ENCODE measurements at places on chromosomes 6 and 20.
A peak's percentile ranks its signal among the peaks of the same experiment; 100 is the strongest.

DNA sequence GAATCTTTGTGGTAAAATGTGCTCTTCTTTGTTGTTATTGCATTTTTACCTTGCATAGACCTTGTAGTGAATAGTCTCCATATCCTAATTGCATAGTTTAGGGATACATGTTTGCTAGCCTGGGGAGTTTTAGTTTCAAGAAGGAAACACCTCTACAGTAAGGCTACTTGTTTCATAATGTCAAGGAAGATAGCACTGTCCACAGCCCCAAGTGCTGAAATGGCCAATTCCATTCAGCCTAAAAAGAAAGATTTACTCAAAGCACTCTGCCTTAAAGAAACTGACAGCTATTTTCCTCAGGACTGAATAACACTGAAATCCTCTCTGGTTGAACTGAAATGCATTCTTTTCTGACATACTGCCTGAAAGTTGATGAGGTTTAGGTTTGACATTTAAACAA is 2.6 kb downstream of the HCRTR2 start:
- DNase-seq: no peak

DNA sequence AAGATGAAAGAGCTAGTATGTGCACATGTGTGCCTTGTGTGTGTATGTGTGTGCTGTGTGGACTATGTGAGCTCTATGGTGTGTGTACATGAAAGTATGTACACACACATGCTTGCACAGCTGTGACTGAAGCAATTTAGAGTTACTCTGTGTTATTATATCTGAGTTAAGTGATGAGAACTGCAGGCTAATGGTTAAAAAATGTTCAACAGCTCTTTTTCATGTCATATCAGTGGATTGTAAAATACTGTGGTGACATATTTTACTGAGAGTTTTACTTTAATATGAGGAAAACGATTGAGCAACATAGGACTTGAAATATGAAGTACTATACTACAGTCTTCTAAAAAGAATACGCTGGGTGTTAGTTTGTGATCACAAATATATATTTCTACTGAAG is 195.7 kb upstream of the KCNK16 start:
- DNase-seq: no peak

GRCh38 chr6:165926378-165926777 is 241.3 kb downstream of the TBXT start:
- DNase-seq: no peak

- DNase-seq: no peak
Measured at GRCh38 chr6:28811873-28812272, 111.9 kb downstream of the TRIM27 start.

DNA sequence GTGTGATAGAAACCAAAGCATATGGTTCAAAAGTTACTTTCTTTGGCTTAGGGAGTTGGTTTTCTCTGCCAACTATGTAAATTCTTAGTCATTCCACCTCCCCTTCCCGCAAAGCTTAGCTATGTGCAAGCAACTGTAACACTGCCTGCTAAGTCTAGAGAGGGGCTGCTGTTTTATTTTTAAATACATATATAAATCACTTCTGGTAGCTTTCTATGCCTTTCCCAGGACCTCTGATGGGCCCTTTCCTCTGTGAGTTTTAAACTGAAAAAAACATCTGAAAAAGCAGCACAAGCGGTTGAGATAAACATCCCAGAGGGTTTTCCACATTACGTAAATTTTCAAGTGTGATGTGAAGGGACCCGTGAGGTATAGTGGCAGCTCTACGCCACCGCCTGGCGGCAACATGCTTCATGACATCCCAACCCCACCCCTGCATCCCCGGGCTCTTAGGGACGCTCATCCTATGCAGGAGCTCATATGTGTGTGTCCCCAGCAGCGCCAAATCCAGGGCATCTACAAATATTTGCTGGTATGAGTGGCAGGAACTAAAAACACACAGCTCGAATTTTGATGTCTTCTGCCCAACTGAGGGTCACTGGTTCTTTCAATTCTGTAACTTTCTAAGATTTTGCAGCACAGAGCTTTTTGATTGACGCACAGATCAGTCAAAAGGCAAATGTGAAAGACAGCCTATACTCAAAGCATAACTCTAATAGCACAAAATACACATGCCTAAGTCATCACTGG is 12.7 kb downstream of the SAYSD1 start:
- DNase-seq: peak; percentile 16

GRCh38 chr20:49804364-49804763 is 8.3 kb upstream of the SLC9A8 start:
- no peak for DNase-seq

DNA sequence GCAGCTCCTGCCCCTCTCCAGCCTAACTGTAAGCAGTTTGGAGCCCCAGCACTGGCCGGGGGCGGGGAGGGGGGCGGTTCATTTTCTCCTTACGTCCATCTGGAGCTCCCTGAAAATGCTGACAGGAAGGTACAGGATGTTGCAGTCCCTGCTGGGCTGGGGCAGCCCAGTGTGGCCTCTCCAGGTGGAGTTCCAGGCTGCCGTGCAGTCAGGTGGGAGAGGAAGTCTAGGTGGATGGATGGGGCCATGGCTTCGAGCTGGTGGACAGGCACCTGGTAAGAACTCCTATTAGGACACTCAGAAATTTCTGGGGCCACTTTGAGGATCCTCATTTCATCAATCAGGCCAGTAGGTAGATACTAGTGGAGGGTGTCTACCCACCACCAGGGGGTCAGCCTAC is 295.2 kb downstream of the CDH26 start:
- no peak for DNase-seq

DNA sequence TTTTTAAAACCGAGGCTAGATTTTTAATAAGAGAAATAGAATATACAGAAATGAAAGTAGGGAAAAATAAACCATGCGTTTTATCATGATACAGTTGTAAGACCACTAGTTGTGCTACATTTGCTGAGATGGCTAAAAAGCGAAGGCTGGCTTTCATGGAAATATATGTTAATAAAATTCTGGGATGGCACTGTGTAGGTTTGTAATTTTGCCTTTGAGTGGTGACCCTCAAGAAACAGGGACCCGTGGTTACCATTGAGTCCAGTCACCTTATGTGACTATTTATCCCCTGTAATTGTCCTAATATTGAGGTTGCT is 233.8 kb downstream of the ARHGAP18 start:
- DNase-seq: no peak

GRCh38 chr20:55782912-55783253 is 222.4 kb downstream of the CBLN4 start:
- DNase-seq: no peak

- DNase-seq: no peak
Measured at GRCh38 chr6:41446907-41447545, 99.2 kb upstream of the FOXP4 start.

GRCh38 chr20:46317685-46318177 is 9.4 kb upstream of the CDH22 start:
- no peak for DNase-seq

DNA sequence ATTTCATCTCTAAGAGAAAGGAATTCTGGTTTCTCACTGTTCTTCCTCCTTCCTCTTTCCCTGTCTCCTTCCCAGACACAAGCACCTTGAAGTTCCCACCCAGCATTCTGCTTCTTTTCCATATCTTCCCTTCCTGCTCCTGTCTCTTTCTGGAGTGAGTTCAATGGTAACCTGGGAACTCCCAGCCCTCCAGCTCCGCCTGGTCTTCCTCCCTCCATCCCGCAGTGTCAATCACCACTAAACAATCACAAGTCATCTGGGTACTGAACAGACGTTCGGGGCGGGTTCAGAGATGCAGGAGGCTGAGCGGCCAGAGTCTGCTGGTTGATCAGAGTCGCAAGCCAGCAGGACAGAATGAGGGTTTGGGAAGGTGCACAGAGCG is 7.7 kb downstream of the TTBK1 start:
- DNase-seq: no peak

DNA sequence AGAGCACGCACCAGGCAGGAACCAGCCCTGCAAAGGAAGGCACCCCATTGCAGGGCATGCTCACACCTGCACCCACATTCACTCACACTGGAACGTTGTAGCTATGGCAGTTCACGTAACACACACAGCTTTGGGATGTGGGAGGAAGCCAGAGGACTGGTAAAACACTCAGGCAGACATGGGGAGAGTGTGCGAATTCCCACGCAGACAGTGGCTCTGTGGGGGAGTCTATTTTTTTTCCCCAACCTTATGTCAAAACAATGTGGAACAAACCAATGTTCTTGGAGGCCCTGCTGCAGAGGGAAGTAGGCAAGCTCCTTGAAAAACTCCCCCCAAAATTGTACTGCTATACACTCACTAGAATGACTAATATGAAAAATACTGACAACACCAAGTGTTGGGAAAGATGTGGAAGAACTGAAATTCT is 91.0 kb downstream of the PPP1R14C start:
- no peak for DNase-seq

GRCh38 chr6:48511378-48511777 is 400.4 kb upstream of the PTCHD4 start:
- no peak for DNase-seq

- no peak for DNase-seq
Measured at GRCh38 chr6:14079433-14079832, 38.1 kb upstream of the CD83 start.

- DNase-seq: peak; percentile 17
Measured at GRCh38 chr6:108174371-108175175, 8.8 kb downstream of the NR2E1 start.

GRCh38 chr6:132780770-132781371 is 17.6 kb downstream of the SLC18B1 start:
- no peak for DNase-seq

- no peak for DNase-seq
Measured at GRCh38 chr6:88702956-88703556, 260.4 kb downstream of the RNGTT start.

DNA sequence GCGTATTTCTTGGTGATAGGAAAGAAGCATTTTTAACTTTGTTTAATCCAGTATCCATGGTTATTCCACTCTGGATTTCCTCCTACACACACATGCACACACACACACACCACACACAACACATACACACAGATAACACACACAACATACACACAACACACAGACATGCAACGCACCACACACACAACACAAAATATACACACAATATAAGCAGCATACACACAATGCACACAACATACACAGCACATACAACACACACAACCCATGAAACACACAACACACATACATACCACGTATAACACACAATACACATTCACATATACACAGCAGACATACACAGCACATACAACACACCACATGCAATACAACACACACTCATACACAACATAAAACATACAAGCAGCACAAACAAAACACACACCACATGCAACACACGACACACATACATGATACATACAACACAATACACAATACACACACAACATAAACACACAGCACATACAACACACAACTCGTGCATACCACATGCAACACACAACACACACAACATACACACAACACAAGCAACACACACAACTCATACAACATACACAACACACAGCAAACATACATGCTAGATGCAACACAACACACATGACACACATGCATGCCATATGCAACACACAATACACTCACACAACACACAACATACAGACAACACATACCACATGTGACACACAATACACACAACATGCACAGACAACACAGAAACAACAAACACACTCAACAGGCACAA is 13.0 kb downstream of the TTLL2 start:
- no peak for DNase-seq

DNA sequence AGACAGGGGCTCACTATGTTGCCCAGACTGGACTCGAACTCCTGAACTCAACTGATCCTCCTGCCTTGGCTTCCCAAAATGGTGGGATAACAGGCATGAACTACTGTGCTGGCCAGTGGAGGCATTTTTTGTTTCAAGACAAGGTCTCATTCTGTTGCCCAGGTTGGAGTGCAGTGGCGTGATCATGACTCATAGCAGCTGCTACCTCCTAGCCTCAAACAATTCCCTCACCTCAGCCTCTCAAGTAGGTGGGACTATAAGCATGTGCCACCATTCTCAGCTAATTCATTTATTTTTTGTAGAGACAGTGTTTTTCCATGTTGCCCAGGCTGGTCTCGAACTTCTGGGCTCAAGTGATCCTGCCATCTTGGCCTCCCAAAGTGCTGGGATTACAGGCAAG is 17.2 kb downstream of the ENPP3 start:
- DNase-seq: no peak

- DNase-seq: no peak
Measured at GRCh38 chr6:149221774-149222070, 95.8 kb upstream of the TAB2 start.

DNA sequence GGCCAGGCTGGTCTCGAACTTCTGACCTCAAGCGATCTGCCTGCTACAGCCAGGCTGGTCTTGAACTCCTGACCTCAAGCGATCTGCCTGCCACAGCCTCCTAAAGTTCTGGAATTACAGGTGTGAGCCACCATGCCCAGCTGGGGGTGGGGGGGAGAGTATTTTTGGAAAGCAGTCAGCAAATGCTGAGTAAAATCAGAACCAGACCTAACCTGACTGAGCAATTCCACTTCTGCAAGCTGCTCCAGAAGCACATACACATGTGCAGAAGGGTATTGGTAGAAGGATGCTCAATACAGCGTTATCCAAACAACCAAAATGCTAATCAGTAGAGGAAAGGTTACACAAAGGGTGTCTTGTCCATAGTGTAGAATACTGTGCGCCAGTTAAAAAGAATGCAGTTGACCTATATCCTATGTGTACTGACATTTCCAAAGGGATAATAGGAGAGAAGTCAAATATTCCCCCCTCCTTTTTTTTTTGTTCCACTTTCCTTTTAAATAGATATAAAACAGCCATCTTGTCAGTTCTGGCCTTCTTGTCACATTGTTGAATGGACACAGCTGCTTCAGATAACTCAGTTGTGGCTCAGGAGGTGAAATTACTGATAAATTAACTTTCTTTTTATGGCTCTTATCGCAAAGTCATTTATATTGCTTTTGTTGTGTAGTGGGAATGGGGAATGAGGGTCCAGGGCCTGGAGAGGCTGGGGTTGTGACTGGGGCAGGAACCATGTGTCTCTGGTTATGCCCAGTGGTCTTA is 74.6 kb downstream of the DTD1 start:
- no peak for DNase-seq

GRCh38 chr20:57439432-57439831 is 48.2 kb downstream of the RBM38 start:
- DNase-seq: no peak

DNA sequence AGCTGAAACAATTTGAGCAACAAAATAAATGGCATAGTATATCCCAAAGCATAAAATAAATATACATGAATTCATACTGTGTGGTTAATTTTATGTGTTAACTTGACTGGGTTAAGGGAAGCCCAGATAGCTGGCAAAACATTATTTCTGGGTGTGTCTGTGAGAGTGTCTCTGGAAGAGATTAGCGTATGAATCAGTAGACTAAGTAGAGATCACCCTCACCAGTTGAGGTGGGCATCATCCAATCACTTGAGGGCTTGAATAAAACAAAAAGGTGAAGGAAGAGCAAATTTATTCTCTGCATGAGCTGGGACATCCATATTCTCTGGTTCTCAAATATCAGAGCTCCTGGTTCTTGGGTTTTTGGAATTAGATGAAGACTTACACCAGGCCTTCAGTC is 17.9 kb downstream of the SLC22A16 start:
- no peak for DNase-seq
